Islet precursor cell (in vitro differentiated cells): ENCODE measurements at places on chromosomes 12 and 14.

DNA sequence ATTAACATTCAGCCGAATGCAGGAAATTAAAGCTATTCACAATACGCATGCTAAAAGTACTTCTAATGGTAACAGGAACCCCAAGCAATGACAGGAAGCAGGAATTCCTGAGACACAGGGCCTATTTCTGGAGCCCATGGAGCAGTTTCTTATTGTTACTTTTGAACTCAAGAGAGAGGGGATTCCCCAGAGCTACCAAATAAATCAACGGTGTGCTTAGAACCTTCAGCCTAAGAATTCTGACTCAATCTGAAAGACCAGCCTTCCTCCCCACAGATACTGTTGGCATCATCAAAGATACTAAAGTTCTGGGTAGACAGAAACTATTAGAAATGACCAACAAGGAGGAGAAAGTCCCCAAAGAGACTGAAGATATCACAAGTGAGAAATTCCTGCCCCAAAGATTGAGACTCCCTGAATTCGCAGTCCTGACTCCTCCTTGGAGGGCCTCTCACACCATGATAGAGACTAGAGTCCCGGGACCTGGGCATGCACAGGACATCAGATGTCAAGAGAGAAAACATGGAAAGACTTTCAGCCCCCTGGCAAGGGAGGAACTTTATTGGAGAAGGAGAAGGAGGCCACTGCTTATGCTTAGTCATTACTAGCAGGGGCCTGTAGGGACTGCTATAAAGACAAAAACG, 32.7 kb downstream of the RTRAF start:
- DNase-seq: no peak

DNA sequence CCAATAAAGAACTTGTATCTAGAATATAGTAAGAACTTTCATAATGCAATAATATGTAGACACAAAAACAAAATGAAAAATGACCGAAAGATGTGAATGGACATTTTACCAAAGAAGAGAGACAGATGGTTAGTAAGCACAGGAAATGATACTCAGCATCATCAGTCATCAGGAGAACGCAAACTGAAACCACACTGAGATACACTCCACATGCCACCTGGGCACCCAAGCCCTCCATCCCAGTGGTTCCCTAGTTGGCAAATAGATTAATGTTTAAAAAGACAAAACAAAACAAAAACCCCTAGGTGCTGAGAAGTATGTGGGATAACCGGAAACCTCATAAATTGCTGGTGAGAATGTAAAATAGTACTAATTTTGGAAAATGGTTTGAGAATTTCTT, 26.8 kb upstream of the VPS33A start:
- no peak for DNase-seq

DNA sequence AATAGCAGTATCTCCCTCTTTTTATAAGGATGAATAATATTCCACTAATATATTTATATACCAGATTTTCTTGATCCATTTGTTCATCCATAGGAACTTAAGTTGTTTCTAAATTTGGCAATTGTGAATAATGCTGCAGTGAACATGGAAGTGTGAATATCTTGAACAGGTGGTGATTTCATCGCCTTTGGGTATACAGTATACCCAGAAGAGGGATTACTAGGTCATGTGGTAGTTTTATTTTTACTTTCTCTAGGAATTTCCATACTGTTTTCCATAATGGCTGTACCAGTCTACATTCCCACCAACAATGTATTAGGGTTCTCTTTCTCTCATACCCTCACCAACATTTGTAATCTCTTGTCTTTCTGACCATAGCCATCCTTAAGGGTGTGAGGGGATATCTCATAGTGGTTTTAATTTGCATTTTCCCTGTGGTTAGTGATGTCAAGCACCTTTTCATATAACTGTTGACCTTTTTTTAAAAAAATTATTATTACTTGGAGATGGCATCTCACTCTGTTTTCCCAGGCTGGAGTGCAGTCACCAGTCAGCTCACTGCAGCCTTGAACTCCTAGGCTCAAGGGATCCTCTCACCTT, 20.5 kb downstream of the PPHLN1 start:
- no peak for DNase-seq

GRCh38 chr12:115353467-115353866, 669.5 kb upstream of the TBX3 start:
- DNase-seq: no peak

DNA sequence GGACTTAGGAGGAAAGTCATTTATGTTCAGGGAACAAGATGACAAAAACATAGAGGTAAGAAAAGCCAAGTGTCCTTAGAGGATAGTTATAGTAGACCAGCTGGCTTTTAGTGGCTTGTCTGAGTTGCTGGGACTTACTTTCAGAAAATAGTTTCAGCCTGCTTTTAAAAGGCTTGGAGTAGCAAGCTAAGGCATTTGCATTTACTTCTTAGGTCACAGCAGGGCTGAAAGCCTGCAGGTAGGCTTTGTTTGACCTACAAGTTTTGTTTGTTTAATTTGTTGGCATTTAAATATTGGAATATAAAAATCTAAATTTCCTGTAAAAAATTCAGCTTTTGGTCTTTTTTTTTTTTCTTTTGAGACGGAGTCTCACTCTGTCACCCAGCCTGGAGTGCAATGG, 5.1 kb downstream of the ACSS3 start:
- no peak for DNase-seq

DNA sequence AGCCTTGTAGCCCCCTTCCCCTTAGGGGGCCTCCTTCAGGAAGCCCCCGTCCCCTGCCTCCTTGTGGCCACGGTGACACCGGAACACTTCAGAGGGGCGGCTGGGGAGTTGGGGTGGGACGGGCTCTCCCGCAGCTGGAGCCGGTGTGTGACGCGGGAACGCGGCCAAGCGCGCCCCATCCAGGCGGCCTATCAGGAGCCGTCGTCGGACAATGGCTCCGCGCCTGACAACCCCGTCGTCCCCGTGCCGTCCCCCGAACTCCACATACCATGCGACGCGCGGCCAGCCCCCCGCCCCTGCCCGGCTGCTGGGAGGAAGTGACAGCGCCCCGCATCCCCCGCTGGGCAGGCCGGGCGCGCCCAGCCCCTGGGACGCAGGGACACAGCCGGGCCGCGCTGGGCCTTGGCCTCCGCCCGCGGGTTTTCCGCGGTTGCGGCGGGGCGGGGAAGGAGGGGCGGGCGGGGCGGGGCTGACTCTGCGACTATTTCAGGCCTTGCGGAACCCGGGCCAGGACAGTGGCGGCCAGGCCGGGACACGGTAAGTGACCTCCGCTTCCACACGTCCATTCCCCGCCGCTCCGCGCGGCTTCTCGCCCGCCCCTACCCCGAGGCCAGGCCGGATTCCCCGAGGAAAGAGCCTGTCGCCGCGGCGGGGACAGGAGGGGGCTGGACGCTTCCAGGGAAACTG, at the start of gene TNFAIP2:
TSS of gene TNFAIP2 (plus strand) at position 515 of the 687 bp plus-strand sequence. CDS start 2,997 bp downstream, outside the sequence.
- no peak for DNase-seq

DNA sequence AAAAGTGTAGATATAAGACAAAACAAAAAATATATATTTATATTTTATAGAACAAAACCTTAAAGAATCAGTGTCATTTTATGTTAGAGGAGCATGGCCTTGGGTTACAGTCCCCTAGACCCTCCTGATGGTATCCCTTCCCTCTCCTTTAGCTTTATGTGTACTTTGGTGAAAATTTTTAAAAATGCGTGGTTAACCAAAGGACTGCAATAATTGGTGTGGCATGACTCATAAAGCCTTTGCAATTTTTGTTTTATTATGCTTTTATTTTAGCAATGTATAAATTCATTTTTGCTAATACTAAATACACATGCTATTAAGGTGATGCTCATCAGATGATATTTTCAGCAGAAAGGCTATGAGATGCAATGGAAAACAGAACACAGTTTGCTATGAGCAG, 264.4 kb downstream of the SYT1 start:
- DNase-seq: no peak

DNA sequence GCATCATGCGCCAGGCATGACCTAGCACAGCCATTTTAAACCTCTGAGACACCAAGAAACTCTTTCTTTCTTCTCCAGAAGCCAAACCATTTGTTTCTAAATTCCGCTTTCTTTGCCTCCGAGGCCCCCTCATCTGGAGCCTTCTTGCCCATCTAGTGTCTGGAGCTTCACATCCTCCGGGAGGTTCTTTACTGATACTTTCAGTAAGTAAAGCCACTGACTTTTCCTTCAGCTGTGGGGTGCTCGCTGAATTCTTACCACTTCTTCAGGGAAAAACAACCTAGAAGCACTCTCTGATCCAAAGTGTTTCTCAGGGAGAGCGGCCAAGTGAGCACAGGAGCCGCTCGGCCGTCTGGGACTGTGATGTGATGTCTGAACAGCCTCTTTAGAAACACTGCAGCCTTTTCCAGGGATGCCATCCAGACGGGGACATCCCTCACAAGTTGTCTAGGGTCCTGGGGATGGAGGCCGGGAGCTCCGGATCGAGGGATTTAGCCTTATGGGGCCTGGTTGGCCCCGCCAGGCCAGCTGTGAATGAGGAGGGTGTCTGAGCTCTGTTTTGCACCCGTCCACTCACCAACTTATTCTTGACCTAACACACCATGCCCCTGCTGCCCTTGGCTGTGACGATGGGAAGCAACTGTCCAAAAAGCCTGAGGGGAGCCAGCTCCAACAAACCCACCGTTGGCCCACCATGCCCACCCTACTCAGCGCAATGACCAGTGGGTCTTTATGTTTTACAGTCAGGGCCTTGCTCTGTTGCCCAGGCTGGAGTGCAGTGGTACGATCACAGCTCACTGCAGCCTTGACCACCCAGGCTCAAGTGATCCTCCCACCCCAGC, 160.6 kb downstream of the ZFP36L1 start:
- peak; percentile 48 for DNase-seq

GRCh38 chr12:93793983-93794382, 116.8 kb downstream of the CRADD start:
- DNase-seq: no peak

GRCh38 chr12:50055831-50056638, 1.4 kb upstream of the ASIC1 start:
- DNase-seq: peak; percentile 81
